ENCODE measurements at places on chromosomes 11 and 22.

DNA sequence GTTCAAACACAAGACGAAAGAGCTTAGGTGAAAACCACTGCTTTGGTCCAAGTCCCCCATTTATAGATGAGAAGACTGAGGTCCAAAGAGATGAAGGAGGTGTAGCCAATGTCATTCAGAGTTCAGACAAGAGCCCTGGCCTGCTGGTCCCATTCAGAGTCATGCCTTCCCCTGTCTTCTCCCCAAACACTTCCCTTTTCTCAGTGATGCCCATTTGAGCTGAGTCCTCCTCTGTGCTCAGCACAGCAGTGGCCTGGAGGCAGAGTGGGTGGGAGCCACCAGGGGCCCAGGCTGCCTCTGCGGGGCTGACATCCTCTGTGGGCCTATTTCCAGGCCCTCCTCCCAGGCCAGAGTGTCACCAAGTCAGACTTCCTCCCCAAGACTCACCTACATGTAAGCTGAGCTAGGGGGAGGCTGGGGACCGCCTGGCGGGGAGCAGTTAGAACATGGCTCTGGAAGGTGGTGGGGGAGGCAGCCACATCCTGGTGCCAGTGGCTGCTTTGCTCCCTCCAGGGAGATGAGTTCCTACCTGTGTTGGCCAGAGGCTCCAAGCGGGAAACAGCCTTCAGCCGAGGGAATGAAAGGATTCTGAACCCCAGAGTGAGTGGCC is 22.4 kb upstream of the LRRC10B start:
- DNase-seq = no peak

GRCh38 chr11:73965076-73965763 is 14.4 kb downstream of the DNAJB13 start:
- DNase-seq = no peak

DNA sequence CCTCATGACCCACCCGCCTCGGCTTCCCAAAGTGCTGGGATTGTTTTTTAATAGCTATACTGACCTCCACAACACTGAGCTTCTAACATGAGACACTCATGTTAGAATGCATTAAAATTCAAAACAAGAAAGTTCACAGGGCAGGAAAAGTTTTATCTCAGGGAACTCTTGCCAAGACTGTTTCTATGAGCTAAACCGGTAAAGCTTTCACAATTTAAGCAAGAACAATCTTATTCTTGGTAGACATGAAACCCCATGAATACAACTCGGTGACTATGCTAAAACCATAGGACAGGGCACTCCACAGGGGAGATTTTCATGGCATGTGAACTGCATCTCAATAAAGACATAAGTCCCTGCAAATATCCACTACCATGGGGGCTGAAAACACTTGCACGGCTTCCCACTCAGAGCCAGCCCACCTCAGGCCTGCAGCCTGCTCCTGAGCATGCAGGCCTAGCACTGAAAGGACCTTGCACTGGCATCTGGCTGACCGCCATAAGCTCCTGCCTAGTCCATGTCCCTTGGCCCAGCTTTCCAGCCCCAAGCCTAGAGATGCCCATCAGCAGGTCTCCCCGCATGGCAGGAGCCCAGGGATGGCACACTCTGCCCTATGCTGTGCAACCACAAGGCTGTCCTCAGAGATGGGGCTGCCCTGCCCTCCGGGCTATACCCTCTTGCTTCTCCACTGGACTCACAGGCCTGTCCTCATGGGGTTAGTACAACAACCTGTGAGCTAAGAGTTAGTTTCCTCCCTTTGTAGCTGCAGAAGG is 58.4 kb downstream of the DGCR2 start:
- no peak for DNase-seq

- DNase-seq = peak; percentile 4
Measured at GRCh38 chr11:20112291-20113148, 47.8 kb downstream of the DBX1 start.

DNA sequence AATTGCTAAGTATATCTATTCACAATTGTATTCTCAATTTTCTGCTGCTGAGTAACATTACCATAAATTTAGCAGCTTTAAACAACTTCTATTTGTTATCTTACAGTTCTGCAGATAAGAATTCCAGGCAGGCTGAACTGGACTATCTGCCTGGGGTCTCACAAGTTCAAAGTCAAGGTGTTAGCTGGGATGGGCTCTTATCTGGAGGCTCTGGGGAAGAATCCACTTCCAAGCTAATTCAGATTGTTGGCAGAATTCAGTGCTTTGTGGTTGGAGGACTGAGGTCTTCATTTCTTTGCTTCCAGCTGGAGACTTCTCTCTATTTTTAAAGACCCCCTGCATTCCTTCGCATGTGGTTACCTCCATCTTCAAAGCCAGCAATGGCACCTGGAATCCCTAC is 329.9 kb upstream of the ISX start:
- DNase-seq = no peak

DNA sequence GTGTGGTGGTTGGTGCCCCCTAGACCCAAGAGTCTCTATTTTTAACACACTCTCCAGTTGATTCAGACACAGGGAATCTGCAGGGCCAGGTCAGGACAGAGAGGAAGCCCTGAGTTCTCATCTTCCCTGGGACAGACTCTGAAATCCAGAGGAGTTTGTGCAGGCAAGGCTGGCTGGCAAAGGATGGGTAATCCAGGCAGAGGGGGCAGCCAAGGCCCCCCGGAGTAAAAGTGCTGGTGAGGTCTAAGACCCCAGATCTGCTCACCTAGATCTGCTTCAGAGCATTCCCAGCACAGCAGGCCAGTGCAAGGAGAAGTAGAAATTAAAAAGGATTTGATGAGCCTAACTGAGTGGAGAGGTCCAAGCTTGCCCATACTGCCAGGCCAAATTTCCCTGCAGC is 40.6 kb upstream of the MN1 start:
- DNase-seq = no peak

DNA sequence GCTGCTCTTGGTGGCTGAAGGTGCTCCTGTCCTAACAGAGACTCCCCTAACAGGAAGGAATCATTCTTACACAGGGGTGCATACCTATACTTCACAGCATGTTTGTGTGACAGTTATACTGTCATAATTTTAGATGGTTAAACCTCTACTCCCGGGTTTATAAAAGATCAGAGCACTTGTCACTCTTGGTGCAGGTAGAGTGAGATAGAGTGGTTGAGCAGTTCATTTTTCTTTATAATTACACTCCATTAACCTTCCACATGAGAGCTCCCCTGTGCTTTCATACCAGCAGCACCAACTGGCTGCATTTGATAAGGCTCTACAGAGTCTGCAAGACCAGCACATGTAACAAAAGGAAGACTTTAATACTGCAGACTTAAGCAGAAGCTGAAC is 72.9 kb downstream of the LARGE2 start:
- no peak for DNase-seq

GRCh38 chr11:5488798-5489399 is 414 bp downstream of the OR52D1 start:
- DNase-seq = no peak

DNA sequence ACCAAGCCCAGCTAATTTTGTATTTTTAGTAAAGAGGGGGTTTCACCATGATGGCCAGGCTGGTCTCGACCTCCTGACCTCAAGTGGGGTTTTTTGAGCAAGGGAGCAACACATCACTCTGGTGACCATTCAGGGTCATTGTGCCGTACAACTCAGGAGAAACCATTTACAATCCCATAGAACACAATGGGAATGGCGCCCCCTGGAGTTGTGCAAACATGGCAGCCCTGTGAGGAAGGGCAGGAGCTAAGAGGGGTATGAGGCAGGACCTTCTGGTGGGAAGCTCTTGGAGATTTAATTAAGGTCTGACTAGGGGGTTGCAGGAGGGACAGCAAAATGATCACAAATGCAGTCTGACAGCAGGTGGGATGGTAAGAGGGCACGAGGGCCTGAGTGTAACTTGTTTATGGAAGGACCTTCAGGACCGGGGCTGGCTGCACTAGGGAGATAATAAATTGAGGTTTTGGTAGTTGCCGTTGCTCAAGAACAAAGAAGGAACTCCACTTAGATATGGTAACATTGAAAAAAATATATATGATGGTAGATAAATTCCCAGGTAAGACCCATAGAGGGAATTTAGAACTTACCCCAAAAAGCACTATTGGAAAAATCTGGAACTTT is 9.1 kb upstream of the CSF2RB start:
- no peak for DNase-seq

DNA sequence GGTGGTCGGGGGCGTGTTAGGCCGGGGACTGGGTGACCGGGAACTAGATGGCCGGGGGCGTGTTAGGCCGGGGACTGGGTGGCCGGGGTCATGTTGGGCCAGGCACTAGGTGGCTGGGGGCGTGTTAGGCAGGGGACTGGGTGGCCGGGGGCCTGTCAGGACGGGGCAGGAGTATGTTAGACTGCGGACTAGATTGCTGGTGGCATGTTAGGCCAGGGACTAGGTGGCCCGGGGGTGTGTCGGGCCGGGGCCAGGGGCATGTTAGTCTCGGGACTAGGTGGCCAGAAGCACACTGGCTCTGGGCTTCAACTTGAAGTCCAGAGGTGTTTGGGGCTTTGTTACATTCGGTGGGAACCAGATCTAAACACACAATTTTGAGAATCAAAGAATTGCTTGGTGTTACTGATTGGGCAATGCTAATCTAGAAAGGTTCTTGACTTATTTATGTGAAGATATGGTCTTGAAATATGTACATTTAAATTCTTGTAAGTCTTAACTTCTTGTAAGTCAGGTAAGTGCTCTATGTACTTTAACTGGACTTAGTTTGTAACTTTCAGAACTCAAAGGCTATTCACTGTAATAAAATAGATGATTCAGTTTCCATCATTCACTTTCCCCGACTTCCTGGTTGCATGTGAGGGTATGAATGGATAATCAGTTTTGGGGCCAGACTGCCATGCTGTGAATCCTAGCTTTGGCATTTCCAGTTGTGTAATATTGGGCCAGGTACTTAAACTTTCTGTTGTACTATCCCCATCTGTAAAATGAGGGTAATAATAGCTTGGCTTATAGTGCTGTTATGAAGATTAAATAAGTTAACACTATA is 1.1 kb downstream of the EXT2 start:
- no peak for DNase-seq

- no peak for DNase-seq
Measured at GRCh38 chr11:14114269-14114668, 151.7 kb downstream of the SPON1 start.

All from stimulated activated CD8-positive, alpha-beta memory T cell treated with anti-CD3 and anti-CD28 coated beads, Interleukin-4, amount 100 ng/mL, for 24 hours (primary cell).